ENCODE measurements at places on chromosomes 7 and 10.

- no peak for DNase-seq
Observed at GRCh38 chr7:107506674-107507339, 37.0 kb downstream of the GPR22 start.

GRCh38 chr7:27704422-27705199, 35.4 kb upstream of the TAX1BP1 start:
- DNase-seq, result no peak

DNA sequence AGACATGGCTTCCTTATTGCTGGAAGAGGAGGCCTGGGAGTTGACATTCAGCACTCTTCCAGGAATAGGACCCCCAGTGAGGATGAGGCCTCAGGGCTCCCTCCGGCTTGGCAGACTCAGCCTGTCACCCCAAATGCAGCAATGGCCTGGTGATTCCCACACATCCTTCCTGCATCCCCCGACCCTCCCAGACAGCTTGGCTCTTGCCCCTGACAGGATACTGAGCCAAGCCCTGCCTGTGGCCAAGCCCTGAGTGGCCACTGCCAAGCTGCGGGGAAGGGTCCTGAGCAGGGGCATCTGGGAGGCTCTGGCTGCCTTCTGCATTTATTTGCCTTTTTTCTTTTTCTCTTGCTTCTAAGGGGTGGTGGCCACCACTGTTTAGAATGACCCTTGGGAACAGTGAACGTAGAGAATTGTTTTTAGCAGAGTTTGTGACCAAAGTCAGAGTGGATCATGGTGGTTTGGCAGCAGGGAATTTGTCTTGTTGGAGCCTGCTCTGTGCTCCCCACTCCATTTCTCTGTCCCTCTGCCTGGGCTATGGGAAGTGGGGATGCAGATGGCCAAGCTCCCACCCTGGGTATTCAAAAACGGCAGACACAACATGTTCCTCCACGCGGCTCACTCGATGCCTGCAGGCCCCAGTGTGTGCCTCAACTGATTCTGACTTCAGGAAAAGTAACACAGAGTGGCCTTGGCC, 4.3 kb downstream of the PGAM2 start:
- DNase-seq, result no peak

- DNase-seq, result no peak
Observed at GRCh38 chr7:132234711-132235110, 341.6 kb downstream of the PLXNA4 start.

- DNase-seq, result no peak
Observed at GRCh38 chr7:44909596-44910389, 24.5 kb upstream of the PURB start.
